ENCODE measurements at places on chromosomes 12 and 14.

- peak; percentile 14 for DNase-seq
These were observed 1.1 kb downstream of the JAG2 start for GRCh38 chr14:105167303-105168092.

DNA sequence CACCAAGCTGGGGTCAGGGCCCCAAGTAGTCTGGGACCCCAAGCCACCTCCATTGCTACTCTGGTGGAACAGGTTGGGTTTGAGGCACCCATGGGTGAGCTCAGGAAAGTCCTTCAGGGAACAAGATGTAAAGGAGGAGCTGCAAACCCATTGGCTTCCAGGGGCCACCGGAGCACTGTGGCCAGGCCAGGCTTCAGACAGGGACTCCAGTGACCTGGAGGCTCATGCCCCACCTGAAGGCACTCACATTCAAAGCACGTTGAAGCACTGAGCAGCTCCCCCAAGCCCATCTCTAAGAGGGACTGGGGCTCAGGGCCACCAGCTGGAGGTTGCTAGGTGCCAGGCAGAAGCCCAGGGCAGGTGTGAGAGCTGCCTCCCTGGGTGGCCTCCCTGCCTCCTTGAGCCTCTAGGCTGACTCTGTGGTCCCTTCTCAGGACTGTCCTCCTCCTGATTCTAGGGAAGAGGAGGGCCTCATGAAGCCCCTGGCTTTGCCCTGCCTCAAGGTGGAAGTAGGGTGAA lies 49.1 kb downstream of the FAM222A start:
- no peak for DNase-seq

DNA sequence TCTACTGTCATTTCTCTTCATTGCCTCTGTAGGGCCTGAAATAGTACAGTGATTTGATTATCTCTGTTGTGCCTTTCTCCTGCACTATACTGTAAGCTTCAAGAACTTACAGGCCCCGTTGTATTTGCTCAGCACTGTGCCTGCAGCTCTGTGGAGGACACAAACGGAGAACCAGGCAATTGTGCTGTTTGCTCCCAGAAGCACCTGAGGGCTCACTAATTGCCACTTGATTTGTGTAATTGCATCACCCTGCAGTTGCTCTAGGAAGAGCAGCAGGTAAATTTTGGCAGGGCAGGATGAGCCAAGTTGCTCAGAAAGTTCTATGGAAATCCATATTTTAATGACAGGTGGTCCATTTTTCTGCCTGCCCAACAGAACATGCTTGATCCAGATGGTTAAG lies 11.6 kb upstream of the KRT82 start:
- DNase-seq: no peak

DNA sequence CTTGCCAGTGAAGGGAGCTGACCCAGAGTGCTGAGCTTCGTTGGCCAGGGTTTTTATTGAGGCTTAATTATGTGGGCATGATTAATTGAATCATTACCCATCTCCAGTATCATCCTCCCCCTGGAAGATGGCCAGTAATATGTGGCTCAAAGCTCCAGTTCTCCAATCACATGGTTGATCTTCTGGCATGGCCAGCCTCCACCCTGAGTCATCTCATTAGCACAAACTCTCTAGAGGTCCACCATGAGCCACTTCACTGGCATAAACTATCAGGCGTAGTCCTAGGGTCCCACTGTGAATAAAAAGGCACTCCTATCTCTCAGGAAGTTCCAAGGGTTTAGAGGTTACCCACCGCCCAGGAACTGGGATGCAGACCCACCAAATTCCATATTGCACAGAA lies 135.0 kb downstream of the ANO6 start:
- DNase-seq: no peak

GRCh38 chr14:74547331-74547927 lies 53.9 kb downstream of the ISCA2 start:
- peak; percentile 33 for DNase-seq

DNA sequence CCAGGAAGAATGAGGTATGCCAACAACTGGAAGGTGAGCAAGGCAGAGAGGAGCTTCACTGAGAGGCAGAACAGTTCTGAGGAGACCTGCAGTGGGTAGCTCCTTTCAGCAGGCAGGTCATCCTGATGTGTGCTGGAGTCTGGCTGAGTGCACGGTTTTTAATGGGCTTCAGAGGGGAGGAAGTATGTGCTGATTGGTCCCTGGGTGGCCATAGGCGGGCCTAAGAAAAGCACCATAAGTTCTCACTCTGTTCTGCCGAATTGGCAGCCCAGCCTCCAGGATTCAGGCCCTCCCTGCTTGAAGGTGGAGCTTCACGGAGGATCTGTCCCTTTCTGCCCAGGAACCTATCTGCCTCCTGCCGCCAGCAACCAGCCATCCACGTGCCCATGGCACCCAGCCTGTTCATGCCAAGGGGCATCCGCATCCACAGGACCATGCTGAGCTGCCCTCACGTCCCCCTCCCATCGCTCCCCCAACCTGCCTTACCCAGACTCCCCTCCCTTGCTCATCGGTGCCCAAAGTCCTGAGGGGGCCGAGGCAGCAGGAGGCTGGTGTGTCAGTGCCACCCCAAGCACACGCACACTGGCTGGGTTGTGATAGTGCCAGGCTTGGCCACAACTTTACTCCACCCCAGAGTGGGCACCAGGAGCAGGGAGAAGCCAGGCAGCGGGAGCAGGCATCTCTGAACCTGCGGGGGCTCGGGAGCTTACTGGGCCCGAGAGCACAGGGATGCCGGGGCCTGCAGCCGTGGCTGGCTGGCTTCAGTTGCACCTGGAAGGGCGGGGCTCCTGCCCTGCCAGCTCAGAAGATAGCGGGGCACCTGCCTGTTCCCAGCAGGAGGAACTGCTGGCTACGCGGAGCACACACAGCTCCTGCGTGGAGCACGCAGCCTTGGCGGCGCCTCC lies 608.4 kb upstream of the FOXG1 start:
- no peak for DNase-seq

DNA sequence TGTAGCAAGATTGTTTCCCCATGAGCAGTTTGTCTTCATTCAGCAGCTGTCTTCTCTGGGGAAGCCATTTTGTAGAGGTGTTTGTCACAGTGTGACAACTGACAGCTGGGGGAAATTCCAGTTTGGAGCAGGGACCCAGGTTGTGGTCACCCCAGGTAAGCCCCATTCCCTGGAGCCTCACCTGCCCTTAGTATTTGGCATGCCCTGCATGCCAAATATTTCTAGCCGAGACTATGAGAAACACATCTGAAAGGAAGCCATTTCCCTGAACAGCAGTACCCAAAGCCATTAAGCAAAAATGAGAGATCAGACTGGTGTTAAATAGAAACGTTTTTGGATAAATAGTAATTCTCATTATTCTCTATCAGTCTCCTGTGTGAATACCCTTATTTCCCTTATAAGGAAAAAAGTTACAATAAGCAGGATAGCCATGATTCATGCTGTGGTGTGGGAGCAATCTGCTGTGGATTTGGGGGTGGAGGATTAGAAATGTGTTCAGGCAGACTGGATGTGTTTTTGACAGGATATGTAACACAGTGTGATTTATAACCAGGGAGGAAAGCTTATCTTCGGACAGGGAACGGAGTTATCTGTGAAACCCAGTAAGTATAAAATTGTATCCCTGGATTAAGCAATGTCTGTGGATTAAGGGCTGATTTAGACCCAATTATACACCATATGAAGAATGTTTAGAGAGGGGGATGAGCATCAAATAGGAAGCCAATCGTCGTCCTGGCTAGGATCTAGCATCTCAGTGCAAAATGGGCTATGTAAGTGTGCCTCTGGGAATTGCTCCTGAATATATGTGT lies 68.9 kb downstream of the DAD1 start:
- no peak for DNase-seq

- no peak for DNase-seq
These were observed 174.9 kb downstream of the BCAT1 start for GRCh38 chr12:24773996-24774395.

- no peak for DNase-seq
These were observed 46.7 kb upstream of the PTPRR start for GRCh38 chr12:70966996-70967790.

DNA sequence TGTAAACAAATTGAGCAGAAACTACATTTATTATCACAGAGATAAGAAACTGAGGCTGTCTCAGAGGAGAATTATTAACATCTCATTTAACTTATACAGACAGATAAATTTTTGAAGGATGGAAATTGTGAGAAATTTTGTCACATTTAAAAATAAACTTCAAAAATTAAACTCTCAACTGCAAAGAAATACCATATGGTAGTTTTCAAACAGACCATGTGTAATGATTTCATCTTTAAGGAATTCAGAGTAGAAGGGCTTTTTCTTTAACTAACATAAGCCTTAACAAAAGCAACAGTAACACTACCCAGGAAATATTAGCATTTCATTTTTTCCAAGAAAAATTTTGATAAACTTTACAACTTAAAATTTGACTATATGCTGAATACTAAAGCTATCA lies 26.6 kb downstream of the NUP37 start:
- DNase-seq: no peak

DNA sequence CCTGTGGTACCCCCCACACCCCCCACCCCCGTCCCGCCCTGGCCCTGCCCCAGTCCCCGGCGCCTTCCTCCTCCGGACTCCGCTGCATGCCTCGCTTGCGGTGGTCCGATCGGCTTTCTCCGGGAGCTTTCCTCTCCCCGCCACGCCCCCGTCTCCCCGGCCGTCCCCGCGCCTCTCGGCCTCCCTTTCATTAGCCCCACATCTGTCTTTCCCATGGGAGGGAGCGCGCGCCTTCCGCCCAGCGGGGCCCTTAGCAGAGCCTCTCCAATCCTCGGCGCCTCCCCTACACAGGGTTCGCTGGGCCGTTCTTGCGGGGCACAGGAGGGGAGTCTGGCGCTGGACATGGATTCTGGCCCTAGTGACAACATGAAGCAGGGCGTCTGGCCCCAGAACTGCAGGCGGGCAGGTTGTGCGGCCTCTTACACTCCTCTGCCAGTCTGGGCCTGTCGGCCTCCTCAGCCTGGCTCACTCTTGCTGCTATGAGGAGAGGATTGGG lies 1.5 kb upstream of the EFS start:
- peak; percentile 94 for DNase-seq

GRCh38 chr12:42507081-42507480 lies 82.5 kb downstream of the PRICKLE1 start:
- DNase-seq: no peak

DNA sequence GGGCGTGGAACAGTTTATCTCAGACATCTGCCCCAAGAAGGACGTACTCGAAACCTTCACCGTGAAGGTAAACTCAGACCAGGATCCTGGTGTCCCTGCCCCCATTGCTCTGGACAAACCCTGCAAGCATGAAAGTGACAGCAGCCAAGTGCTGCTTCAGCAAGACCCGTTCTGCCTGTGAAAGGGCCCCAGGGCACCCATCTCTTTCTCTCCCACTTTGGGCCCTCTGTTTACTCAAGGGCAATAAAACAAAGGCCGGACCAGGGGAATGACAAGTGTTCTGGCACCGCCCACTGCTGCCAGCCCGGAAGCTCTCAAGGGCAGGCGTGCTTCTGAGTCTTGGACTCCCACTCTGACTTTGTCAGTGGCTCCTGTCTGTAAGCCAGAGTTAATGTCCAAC lies 35.3 kb downstream of the CD9 start:
- DNase-seq: no peak

DNA sequence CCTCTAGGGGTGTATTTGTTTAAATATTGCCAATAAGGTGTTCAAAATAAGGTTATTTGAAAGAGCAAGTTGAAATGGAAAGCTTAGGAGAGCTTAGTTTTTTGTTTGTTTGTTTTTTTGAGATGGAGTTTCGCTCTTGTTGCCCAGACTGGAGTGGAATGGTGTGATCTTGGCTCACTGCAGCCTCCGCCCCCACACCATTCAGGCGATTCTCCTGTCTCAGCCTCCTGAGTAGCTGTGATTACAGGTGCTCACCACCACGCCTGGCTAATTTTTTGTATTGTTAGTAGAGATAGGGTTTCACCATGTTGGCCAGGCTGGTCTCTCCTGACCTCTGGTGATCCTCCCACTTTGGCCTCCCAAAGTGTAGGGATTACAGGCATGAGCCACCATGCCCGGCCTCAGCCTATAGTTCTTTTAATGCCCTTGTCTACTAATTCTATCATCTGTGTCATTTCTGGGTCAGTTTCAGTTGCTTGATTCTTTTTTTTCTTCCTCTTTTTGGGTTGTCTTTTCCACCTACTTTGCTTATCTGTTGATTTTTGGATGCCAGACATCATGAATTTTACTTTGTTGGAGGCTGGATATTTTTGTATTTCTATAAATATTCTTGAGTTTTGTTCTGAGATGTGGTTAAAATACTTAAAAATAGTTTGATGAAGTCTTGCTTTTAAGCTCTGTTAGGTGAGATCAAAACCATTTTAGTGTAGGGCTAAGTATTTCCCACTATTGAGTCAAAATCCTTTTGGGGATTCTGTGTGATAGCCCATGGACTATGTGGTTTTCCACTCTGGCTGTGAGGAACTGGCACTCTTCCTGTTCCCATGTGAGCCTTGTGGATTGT lies 18.7 kb downstream of the RCOR1 start:
- DNase-seq: no peak

- DNase-seq: peak; percentile 83
These were observed 553.7 kb downstream of the FOXG1 start for GRCh38 chr14:29320286-29320685.

DNA sequence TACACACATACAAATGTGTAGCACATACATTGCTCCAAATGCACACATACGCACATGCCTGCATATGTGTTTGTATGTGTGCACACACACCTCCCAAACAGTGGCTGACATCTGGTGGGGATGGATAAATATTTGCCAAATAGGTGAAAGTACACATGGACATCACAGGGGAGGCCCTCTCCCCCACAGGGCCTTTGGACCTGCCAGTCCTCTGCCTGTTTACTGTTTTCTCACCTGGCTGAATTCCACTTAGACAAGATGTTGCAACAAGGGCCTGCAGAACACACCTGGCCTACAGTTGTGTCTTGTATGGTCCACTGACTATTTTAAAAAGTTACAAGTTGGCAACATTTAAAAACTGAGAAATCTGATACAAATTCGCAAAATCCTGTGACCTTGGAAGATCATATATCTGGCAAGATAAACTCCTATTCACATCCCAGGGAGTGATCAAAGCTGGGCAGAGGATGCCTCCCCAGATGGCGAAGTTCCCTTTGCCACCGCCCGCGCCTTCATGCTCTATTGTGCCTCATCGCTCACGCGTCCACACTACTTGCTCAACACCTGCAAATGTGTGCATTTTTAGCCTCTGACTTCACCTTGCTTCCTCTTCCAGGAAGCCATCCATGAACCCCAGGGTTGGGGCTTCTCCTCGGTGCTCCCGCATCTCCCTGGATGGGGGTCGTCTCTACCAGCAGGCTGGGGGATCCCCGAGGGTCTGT lies 118.4 kb upstream of the FZD10 start:
- no peak for DNase-seq

GRCh38 chr14:74176400-74176793 lies 62.9 kb upstream of the VSX2 start:
- no peak for DNase-seq

DNA sequence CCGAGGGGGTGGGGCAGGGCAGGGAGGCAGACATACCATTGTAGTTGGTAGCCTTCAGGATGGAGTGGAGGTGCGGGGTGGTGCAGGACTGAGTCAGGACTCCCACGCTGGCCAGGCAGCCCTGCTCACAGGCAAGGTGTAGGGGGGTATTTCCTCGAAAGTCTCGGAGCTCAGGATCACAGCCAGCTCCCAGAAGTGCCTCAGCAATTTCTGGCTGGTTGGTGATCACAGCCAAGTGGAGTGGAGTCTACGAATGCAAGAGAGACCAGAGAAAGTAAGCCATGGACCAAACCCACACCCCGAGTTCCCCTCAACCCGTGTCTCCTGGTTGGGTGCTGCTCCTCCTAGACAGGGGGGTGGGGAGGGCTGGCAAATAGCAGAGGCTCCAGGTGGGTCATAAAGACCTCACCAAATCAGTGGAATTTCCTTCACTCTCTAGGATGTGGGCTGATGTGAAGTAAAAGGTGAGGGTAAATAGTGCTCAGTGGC lies 1.4 kb downstream of the NFKBIA start:
- no peak for DNase-seq

- peak; percentile 58 for DNase-seq
These were observed 573.2 kb downstream of the SOX5 start for GRCh38 chr12:23376238-23376637.

Measured in mesendoderm (in vitro differentiated cells).